ENCODE measurements at places on chromosomes 2 and 18.

DNA sequence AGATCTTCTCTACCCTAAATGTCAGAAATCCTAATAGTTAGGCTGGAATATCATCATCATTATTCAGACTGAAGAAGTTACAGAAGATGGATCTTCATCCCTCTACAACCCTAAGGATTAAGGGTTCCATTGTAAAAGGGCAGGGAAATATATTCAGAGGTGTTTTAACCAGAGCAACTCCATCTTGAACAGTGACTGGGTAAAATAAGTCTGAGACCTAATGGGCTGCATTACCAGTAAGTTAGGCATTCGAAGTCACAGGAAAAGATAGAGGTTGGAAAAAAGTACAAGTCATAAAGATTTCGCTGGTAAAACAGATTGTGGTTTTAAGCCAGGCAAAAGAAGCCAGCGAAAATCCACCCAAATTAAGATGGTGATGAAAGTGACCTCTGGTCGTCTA is 968.7 kb downstream of the CNTNAP5 start:
- no peak for DNase-seq

- no peak for DNase-seq
Measured at GRCh38 chr2:203894262-203894661, 26.7 kb downstream of the CTLA4 start.

- DNase-seq: no peak
Measured at GRCh38 chr18:59861963-59862819, 37.6 kb upstream of the PMAIP1 start.

GRCh38 chr18:79540161-79540903 is 139.3 kb upstream of the CTDP1 start:
- no peak for DNase-seq

DNA sequence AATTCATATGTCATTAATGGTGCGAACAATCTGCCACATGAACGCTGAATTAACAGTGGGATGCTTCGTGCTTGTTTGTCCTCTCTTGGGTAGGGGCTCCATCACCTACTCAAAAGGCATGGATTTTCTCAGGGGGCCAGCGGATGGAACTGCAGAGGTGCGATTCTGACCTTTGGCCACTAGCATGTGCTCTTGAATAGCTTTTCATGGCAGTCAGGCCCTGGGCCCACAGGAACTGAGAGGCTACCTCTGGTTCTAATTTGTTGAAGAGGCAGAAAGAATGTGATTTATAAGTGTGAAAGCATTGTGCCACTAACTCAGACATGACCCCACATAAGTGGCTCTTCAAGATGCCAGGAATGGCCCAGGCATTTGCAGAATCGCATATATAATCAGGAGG is 283.2 kb downstream of the INSIG2 start:
- no peak for DNase-seq

DNA sequence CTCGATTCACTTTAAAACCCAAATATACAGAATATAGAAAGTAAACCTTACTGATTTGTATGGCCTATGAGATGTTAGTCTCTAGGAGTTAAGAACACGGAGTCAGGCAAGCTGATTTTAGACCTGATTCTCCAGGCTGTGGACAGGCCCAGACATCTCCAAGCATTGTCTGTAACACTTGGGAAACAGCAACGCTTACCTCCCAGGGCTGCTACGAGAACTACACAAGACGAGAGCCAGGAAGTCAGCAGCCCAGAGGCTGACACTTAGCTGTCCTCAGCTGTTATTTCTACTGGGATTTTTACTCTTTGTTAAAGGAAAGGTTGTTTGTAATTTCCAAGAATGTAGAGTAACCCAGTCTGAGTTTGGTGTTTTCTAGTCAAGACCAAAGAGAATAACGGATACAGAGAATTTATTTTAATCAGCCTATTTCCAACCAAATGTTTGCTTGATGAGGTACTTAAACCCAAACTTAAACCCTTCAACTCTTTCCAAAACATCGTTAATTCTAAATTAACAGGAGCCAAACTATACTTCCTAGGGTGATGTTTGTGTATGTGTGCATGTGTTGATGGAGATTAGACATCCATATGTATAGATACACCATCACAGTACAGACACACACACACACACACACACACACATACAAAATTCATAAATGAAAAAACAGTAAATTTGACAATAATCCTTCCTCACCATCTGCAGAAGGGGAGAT is 123.4 kb downstream of the LAMA1 start:
- no peak for DNase-seq

DNA sequence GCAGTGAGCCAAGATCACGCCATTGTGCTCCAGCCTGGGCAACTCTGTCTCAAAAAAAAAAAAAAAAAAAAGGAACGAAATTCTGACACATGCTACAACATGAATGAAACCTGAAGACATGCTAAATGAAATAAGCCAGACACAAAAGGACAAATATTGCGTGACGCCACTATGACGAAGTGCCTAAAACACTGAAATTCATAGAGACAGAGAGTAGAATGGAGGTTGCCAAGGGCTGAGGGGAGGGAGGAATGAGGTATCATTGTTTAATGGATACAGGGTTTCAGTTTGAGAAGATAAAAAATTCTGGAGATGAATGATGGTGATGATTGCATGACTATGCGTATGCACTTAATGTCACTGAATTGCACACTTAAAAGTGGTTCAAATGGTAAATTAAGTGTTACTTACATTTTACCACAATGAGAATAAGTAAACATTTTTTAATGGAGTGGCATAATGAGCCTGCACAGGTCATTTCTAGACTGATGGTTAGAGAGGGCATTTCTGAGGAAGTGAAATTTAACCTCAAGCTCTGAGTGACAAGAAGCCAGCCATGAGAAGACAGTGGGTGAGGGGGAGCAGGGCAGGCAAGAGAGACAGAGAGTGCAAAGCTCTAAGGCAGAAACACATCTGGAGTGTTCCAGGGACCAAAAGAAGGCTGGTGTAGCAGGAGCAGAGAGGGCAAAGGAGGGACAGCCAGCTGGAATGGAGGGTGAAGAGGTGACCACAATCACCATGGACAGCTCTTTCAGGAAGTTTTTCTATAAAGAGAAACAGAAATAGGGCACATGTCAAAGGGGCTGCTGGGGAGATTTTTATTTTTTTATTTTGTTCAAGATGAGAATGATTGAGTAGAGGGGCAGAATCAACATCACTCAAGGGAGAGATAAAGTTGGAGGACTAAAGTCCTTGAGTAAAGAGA is 20.6 kb upstream of the EXOC6B start:
- no peak for DNase-seq

DNA sequence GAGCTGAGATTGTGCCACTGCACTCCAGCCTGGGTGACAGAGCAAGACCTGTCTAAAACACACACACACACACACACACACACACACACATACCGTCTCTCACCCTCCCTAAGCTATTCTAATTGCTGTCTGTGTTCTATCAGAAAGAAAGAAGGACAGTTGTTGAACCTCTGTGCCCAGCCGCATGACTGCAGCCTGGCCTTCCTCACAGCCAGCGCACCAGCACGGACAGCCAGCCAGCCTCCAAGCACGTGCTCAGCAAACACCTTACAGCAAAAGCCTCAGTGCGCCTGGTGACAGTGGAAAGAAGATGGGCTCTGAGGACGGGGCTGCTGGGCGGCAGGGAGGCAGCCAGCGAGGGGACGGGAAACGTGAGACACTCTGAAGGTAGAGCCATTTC is 58.0 kb downstream of the ZNF516 start:
- DNase-seq: no peak

DNA sequence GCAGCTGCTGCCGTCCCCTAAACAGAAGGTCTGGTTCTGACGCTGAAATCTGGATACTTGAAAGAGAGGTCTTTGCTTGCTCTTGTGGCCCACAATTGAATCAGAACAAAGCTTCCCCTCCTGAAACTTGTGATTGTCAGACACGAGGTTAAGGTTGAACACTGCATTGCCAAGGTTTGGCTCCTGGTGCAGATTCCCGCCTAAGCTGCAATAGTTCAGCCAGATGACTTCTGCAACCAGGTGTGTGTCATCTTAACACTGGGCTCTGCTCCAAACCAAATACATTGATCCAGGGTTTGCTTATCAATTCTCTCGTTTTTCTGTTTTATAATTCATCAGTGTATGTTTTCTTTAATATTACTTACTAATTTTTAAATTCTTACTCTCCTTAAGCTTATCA is 14.6 kb downstream of the GKN1 start:
- DNase-seq: no peak

- DNase-seq: no peak
Measured at GRCh38 chr2:213187833-213188532, 36.6 kb upstream of the IKZF2 start.

DNA sequence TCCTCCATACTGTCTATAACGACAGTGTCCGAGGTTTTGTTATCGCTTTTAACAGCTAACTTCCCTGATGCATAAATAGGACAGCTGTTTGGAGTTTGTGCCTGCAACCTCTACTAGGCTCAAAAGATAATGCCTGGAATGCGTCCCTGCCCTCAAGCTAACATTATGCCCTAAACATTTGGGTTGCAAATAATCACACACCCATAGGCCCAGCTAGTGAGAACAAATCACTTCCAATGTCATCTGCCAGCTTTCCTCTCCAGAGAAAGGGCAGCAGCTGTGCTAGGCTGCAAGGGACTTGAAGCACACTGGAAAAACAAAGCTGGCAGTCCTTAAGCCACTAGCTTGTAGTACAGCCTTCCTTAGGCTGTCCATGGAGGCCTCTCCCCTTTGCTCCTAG is 201.8 kb upstream of the LYPD1 start:
- no peak for DNase-seq

GRCh38 chr2:150477347-150477746 is 10.1 kb downstream of the RND3 start:
- no peak for DNase-seq

GRCh38 chr2:239114119-239114581 is 266.3 kb downstream of the TWIST2 start:
- no peak for DNase-seq

GRCh38 chr2:215862351-215862771 is 151.0 kb downstream of the MREG start:
- DNase-seq: no peak

- DNase-seq: no peak
Measured at GRCh38 chr18:79102886-79103285, 33.7 kb downstream of the ATP9B start.

- no peak for DNase-seq
Measured at GRCh38 chr2:126413079-126413478, 242.9 kb upstream of the GYPC start.

DNA sequence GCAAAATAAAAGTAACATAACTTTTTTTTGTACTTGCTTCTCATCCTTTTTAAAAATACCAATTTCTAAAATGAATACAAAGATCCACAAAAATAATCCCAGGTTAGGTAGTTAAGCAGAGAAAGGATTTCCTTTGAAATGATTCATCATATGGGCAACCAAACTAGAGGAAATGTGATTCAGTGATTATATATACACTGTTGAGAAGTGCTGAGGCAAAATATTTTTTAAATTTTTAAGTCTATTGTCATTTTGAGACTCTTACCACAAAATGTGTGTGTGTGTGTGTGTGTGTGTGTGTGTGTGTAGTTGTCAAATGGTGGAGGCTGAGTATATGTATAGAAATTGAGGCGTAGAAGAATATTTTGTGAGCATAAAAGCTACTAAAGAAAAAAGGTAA is 1075.3 kb downstream of the LRP1B start:
- DNase-seq: no peak

DNA sequence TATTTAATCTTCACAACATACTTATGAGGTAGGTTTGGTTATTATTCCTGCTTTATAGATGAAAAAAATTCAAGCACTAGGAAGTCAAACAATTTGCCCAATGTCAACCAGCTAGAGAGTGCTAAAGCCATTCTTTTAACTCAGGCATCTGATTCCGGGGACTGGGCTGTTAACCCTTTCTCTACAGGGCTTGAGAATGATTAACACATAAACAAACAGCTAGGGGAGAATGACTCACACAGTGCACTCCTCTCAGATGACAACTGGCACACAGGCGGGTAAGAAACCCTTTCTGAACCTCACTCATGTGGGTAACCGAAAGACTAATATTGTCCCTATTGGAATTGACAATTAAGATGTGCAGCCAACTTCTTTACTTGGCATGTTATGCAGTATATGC is 86.3 kb upstream of the FSHR start:
- no peak for DNase-seq

DNA sequence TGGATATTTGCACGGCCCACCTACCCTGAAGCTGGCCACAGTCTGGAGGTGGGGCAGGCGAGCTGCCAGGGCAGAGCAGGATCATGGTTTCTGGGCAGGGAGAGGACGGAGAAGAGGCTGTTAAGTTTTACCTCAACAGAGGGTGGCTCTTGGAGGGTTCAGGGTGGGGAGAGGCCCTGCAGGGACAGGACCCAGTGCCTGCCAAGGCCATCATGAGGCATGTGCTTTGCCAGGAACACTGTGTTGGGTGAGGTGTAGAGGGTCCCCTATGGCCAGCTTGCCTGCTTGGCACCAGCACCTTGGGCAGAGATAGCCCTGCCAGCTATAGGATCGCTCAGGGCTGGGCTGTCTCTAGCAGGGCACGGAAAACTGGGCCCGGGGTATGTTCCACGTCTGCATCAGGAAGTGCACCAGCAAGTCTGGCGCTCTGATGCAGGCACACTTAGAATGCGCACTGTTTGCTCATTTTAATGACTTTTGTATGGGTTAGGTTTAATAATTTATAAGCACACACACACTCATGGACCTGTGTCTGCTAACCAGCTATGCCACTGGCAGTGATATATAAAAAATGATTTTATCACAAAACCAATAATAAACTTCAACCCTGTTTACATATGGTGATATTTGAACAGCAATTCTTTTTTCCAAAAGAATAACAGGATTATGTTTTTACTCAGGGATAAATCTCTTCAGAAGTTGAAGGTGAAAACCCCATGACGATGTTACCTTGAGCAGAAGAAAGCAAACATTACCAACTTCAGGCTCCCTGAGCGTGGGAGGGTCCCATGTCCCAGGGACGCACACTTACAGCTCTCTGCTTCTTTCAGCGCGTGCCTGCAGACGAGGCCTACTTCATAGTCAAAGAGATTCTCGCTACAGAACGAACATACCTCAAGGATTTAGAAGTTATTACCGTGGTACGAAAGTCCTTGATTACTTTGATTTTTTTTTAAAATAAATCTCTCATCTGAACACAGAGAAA is 46.4 kb downstream of the STK25 start:
- no peak for DNase-seq

DNA sequence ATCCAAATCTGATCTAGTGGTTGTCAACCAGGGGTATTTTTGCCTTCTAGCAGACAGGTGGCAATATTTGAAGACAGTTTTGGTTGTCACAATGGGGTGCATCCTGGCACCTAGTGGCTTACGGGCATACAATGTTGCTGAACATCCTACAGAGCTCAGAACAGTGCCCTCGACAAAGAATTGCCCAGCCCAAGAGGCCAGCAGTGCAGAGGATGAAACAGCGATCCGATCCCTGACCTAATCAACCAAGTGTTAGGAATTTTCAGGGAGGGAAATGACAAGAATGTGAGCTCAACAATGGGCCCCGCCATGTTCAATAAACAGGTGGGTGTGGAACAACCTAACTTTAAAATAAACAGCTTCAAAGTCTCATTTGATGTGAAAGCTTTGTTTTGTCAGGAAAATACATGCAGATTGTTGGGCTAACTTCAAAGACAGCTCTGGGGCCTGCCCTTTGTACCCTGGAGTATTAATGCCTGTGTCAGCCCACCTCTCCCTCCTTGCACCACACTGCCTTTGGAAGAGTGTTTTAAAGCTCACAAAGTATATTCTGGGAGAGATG is 22.5 kb upstream of the SCYGR5 start:
- DNase-seq: no peak

- no peak for DNase-seq
Measured at GRCh38 chr2:210964141-210964764, 407.9 kb downstream of the CPS1 start.

GRCh38 chr2:84999553-84999955 is 28.6 kb downstream of the KCMF1 start:
- DNase-seq: no peak

- no peak for DNase-seq
Measured at GRCh38 chr2:237059155-237059875, 26.4 kb upstream of the COPS8 start.

- DNase-seq: no peak
Measured at GRCh38 chr2:200747668-200748618, 63.8 kb upstream of the BZW1 start.
